ENCODE measurements at places on chromosomes 3 and 15. TPM values are rescaled to one million over a fixed set of nuclear protein-coding genes. Genes with fewer than 3 reads are reported as not detected.

DNA sequence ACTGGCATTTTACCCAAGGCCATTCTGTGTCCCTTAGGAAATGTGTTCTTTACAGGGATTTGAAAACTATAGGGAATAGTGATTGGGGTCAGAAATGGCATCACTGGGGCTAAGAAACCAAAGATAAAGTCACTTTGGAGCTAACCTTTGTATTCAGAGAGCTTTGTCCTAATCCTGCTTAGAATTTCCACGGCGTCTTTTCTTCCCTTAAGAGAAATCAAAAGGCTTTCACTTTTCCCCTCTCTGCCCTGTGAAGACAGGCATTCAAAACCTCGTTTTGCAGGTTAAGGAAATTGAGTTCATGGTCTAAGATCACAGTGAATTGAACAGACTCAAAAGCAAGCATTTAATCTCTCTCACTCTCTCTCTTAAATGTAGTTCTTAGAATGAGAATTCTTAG is 182.5 kb downstream of the VGLL4 start:
- no peak for DNase-seq

The EIF4G1 gene
- 437 TPM for total RNA-seq

The MOBP gene
- not detected for total RNA-seq

The PTH1R gene
- total RNA-seq, result not detected

GRCh38 chr3:69403454-69403853 is 17.6 kb upstream of the FRMD4B start:
- no peak for DNase-seq

DNA sequence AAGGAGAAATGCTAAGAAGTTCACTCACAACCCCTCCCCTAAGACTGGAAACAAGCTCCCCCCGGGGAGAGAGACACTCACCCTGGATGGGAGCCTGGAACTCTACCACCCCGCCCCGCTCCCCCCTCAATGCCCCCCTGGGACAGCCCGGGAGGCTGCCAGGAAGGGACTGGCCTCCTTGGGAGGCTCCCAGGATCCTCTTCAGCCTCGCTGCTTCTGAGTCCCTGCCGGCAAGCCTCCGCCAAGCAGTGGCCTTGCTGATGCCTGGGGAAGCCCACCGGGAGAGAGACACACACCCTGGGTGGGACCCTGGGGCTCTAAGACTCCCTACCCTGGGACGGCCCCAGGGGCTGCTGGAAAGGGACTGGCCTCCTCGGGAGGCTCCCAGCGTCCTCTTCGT is 33.4 kb downstream of the CPEB1 start:
- DNase-seq, result no peak

DNA sequence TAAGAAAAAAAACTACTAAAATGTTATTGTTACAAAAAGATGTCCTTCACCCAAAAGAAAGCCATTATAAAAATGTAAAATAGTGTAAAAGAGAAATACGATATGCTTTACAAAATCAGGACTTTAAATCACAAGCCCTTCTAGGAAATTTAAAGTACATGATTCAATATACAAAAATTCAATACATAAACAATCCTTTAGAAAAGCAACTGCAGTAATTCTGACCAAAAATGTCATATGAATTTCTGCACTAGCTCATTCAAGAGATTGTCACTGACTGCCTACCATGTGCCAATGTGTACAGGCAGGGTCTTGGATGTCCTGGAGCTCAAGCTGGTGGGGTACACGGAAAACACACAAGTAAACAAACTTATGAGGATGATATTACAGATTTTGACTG is 2.5 kb downstream of the MORC1 start:
- no peak for DNase-seq

DNA sequence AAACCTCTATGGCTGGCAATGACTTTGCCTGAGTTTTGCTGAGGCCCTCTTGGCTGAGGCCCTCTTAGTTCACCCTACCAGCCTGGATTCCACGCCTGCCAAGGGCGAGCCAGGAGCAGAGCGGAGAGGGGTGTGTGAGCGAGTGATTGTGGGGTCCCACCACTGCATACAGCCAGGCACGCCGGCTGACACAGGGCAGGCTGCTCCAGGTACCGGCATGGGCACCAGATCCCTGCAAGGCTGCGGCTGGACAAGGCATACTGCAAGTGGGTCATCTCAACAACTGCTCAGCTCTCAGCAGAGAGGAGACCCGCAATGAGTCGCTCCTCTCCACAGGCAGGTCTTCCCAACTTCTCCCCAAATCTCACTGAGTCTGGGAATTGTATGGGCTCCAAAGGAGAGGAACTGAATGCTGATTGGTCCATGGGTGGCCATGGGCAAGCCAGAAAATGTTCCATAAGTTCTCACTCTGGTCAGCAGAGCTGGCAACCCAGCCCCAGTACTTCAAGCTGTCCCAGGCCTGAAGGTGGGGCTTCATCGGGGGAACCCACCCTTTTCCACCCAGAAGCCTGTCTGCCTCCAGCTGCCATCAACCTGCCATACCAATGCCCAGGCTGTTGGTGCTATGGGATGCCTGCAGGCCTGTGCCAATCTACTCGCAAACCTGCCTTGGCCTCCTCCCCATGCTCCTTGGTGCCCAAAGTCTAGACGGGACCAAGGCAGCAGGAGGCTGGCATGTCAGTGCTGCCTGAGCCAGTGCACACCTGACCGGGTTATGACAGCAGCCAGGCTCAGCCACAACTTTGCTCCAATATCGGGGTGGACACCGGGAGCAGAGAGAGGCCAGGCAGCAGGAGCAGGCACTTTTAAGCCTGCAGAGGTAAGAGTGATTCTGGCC is 1273.6 kb upstream of the GBE1 start:
- DNase-seq, result no peak

Data from activated CD8-positive, alpha-beta T cell treated with anti-CD3 and anti-CD28 coated beads for 36 hours (primary cell).